ENCODE measurements at places on chromosomes 5 and 9. TPM values are rescaled to one million over a fixed set of nuclear protein-coding genes. Genes with fewer than 3 reads are reported as not detected.

SPATA9 gene
- 0.35 TPM for total RNA-seq

DNA sequence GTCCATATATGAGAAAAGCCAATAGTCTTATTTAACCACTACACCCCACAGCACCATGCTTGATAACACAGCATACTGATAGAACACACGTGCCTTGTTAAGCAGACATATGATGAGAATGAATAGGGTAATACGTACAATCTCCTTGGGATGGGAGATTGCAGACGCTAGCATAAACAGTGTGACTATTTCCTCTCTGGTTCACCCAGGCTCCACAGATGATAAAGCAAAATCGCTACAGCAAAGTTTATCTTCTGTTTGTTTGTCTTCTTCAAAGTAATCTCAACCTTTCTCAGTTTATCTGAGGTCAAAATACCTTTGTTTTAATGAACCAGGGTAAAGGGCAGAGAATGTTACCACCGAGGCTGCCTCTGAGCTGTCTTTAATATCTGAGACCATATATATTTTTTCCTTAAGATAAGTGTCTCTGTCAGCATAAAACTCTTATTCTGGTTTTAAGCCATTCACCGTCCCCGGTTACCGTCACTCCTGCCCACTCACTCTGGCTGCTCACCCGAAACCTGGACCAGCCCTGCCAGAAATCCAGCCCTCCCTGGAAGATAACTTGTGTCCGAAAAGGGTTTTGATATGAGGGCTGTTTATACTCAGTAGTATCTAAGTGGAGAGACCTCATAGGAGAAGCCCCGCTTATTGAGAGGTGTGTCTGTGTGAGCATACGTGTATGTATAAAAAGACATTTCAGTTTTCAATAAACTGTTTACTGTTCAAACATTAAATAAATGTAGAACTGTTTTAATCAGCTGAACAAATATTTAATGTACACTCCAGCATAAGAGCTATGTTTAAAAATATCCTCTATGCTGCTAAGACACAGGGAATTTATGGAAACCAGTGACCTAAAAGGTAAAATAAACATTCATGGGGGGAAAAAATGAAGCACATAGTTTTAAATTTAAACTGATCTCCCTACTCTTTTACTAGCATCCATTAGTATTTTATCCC, 465.4 kb downstream of the RASEF start:
- no peak for DNase-seq

DNA sequence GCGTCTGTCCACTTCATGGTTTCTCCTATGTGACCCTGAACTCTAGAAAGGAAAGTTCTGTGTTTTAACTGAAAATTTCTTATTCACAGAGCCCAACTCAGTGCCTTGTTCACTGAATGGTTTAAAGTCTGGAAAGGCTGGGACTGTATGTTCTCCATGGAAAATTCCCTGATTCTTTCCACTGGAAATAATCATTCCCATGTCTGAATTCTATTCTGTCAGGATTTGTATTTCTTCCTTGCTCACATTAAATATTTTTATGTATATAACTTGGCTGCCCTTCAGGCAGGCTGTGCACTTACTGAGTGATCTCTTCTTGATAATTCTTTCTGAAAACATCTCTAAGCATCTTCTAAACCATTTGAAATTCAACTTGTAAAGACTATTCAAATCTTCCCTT, 1126.9 kb upstream of the DMAC1 start:
- DNase-seq, result no peak

DNA sequence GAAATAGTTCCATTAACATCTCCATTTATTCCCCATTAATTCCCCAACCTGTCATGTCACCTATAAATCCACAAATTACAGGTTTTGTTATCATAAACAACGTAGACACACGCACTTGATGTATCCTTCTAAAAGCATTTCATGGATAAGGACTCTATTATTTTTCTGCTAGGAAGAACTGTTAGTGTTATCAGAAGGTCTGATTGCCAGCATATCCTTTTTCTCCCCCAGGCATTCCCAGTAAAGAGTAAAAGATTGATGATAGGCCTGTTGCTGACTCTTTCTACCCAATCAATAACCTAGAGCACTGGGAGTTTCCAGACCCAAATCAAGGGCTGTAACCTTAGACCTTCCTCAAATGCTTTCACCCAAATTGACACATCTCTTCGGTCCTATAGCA, 60.8 kb downstream of the RFK start:
- DNase-seq, result no peak

ZNF483 gene
- total RNA-seq, result 9.7 TPM

FIBCD1 gene
- total RNA-seq, result not detected

- DNase-seq, result no peak
Observed at GRCh38 chr9:83677596-83677995, 30.2 kb downstream of the UBQLN1 start.

HK3 gene
- total RNA-seq, result 9.0 TPM

GRCh38 chr5:139688751-139689372, 40.7 kb downstream of the CXXC5 start:
- DNase-seq, result no peak

SGCD gene
- 40.3 TPM for total RNA-seq

DNA sequence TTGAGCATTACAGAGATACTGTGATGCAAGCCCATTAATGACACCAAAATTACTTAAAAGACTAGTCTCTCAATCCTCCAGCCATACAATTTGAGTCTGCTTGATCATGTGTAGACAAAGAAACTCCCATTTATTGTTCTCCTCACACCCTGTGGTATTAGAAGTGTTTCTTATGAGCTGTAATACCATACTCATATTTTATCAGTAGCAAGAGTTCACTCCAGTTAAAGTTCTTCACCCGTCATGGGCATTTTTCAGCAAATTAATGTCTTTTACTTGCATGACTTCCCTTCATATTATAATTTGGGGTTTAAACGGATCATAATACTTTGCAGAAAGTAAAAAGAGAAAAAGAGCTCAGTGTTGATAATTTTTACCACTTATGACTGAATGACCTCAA, 242.9 kb downstream of the BNC2 start:
- no peak for DNase-seq

DNA sequence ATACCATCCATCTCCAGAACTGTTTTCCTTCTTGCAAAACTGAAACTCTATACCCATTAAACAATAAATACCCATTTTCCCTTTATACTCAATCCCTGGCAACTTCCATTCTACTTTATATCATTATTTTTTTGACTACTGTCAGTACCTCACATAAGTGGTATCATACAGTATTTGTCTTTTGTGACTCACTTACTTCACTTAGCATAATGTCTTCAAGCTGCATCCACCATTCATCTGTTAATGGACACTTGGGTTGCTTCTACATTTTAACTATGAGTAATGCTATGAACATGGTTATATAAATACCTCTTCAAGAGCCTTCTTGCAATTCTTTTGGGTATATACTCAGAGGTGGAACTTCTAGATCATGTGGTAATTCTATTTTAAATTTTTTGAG, 11.6 kb upstream of the TYRP1 start:
- DNase-seq, result no peak

MIGA2 gene
- 31.3 TPM for total RNA-seq

GRCh38 chr9:92971776-92972175, 24.5 kb downstream of the FGD3 start:
- DNase-seq, result no peak

DNA sequence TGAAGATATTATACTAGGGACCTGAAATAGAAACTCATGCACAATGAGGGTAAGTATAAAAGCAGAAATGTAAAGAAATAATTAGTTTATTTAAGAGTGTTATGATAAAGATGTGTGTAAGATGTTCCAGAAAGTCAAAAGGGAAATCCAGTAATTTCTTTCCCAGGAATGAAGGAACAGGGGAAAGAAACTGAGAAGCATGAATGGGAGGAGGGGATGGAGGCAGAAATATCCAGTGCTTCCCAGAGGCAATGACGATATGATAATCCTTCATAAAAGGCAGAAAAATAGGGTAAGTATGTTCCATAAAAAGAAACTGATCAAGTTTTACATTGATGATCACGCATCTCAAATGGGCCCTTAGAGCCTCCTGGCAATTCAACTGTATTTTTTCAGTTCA, 120.7 kb upstream of the LPAR1 start:
- DNase-seq, result no peak

WNT8A gene
- not detected for total RNA-seq

GRCh38 chr9:91847581-91848091, 102.4 kb downstream of the ROR2 start:
- no peak for DNase-seq

GRCh38 chr9:123318961-123319421, 37.0 kb upstream of the CRB2 start:
- DNase-seq, result no peak

DNA sequence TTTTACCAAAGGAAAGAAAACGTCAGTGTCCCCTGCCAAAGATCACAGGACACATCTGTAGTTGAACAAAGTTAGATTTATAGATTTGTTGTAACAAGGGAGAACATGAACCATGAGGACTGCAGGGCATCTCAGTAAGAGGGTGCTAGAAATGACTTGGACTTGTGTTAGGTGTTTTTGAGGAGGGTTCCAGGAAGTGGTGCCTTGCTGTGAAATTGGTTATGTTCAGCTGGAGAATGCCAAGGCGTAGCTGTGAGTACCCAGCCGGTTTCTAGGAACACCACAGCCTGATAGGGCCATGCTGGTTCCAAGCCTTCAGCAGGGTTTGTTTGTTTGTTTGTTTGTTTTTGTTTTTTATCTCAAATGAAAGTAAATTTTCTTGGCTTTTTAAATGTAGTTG, 5.3 kb downstream of the SPEF2 start:
- no peak for DNase-seq

GRCh38 chr5:139652788-139653241, 4.7 kb downstream of the CXXC5 start:
- no peak for DNase-seq

- DNase-seq, result no peak
Observed at GRCh38 chr5:151663617-151664293, 23.0 kb downstream of the SPARC start.

GRCh38 chr5:35066260-35066795, 18.6 kb upstream of the AGXT2 start:
- DNase-seq, result no peak

DNA sequence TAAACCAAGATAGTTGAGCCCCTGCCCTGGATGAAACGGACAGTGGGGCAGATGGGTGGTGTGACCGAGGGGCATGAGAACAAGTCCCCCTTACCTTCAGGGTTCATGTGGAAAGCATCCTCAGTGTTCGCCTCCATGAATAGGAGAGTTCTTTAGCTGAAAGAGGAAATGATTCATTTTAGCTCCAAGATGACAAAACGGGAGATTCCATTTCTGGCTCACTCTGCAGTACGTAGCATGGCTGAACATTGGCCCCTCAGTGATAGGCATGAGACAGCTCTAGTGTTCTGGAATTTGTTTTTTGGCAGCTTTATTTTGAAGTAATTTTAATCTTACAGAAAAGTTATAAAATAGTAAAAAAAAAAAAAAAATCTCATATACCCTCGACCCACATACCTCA, 70.2 kb upstream of the AGXT2 start:
- no peak for DNase-seq

DNA sequence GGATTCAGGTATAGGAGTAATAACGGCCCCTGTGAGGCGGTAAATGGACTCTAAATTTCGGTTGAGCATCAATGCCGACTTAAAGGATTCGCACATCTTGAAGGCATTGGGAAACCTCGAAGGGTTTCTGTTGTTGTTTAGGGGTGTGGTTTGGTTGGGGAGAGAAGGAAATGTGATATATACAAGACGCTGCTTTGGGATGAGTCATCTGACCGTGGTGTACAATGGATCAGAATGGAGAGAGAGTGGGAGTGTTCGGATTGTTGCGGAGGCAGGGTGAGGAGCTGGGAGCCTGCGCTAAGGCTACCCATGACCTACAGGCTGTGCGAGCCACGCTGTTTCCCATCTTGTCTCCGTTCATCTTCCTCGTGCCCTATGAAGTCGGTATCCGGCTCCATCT, 60.4 kb upstream of the ERCC6L2 start:
- DNase-seq, result no peak

GPR151 gene
- total RNA-seq, result not detected

PNPLA7 gene
- 12.7 TPM for total RNA-seq

TMEM252 gene
- not detected for total RNA-seq

- no peak for DNase-seq
Observed at GRCh38 chr5:8686707-8687106, 817.8 kb downstream of the MTRR start.

GRCh38 chr9:86733929-86734328, 213.4 kb downstream of the GAS1 start:
- no peak for DNase-seq

SPINK13 gene
- total RNA-seq, result not detected

- DNase-seq, result no peak
Observed at GRCh38 chr5:63961598-63962161, 565 bp downstream of the HTR1A start.

LURAP1L gene
- 14.7 TPM for total RNA-seq

GRCh38 chr9:38295764-38296163, 96.7 kb upstream of the ALDH1B1 start:
- DNase-seq, result no peak

DNA sequence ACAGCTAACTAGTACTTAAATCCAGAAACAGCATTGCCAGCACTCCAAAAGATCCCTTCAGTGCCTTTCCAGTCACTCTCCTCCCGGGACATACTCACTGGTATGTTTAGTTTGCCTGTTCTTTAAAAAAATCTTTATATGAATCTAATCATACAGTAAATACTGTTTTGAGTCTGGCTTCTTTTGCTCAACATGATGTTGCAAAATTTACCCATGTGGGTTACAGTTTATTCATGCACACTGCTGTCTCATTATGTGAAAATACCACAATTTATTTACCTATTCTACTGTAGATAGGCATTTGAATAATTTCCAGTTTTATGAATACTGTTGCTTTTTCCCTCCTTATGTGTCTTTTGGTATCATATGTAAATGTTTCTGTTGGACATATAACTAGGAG, 13.5 kb downstream of the NDFIP1 start:
- no peak for DNase-seq

CSF1R gene
- total RNA-seq, result 98.6 TPM

DNA sequence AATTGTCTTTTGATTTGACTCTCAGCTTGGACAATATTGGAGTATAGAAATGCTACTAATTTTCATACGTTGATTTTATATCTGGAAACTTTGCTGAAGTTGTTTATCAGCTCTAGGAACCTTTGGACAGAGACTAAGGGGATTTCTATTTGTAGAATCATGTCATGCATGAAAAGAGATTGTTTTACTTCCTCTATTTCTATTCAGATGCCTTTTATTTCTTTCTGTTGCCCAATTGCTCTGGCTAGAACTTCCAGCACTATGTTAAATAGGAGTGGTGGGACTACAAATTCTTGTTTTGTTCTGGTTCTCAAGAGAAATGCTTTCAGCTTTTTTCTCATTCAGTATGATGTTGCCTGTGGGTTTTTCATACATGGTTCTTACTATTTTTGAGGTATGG, 112.8 kb upstream of the CDH12 start:
- DNase-seq, result no peak

- DNase-seq, result no peak
Observed at GRCh38 chr5:132017738-132018625, 6.5 kb upstream of the ACSL6 start.

FLT4 gene
- total RNA-seq, result 10.8 TPM

DNA sequence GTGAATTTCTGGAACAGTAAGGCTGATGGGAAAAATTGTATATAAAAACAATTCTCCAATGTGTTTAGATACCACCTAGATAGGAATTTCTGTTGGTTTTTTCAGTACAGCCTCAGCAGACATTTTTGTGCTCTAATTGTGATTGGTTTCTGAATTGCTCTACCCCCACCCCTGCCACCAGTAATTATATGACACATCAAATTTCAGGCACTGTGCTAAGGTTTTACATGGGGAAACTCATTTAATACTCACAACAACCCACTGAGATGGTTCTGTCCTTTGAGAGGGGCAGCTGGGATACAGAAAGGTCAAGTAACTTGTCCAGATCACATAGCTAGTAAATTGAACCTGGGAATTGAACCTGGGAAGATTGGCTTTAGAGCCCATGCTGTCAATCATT, 288.0 kb downstream of the ARHGEF28 start:
- DNase-seq, result no peak
